Stimulated activated CD4-positive, alpha-beta T cell treated with anti-CD3 and anti-CD28 coated beads, Interleukin-1b, Interleukin-23, amount 100 ng/mL, for 24 hours (primary cell): ENCODE measurements at places on chromosomes 11 and 22.
A peak's percentile ranks its signal among the peaks of the same experiment; 100 is the strongest.

GRCh38 chr11:76634886-76635285, 35.7 kb downstream of the LRRC32 start:
- no peak for DNase-seq

GRCh38 chr11:119509969-119510401, 87.0 kb upstream of the THY1 start:
- DNase-seq: no peak

DNA sequence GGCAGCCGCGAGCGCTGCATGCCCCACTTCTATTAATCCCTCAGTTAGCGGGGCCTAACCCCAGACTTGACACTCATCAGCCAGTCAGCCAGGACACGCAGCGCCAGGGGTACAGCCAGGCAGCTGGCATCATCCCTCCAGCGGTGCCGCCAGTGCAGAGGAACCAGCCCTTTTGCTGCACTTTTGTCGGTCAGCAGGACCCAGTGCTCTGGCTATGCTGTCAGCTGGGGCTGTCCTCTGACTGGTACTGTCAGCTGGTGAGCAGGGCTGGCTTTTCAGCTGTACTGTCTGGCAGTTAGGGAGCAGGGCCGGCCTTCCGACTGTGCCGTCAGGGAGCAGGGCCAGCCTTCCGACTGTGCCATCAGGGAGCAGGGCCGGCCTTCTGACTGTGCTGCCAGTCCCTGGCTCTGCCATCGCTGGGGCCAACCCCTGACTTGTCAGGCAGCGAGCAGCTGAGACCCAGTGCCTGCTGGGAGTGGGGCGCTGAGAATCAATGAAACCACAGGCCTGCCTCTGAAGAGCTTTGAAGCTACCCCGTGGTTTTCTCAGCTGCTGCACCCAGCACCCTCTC, 115.4 kb downstream of the KIAA1671 start:
- peak; percentile 54 for DNase-seq

- no peak for DNase-seq
These were observed 28.9 kb upstream of the TMEM86A start for GRCh38 chr11:18669711-18670110.

DNA sequence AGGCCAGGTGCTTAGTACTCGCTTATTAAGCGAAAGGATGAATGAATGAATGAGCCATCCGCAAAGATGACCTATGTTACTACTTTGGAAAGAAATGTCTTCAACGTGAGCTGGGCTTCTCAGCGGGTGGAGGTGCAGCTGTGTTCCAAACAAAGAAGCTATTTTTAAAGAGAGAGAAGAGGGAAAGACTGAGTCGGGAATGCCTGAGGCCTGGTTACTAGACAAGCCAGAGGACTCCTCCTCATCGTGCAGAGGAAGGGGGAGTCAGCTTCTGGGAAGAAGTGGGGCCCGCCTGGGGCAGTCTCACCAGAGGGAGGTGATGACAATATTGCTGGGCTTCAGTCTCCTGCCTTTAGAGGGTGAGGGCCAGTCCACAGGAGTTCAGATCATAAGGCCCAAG, 30.4 kb upstream of the CD5 start:
- DNase-seq: no peak

DNA sequence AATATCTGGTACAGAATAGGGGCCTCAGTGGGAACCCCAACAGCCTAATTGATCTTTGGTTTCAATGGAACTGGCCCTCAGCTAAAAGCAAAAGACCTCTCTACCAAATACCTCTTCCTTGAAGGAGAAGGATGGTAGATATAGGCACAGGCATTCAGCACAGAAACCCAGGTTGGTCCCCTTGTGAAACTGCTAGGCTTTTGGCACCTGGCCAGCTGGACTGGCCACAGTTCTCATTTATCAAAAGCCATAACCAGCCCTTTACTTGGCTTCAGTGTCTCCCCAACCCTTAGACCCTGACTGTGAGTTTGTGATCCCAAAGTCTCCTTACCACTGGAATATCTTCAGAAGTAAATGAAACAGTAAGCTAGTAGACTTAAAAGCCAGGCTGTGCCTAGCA, 152.9 kb downstream of the TENM4 start:
- no peak for DNase-seq

- DNase-seq: peak; percentile 79
These were observed at the start of gene FRMD8 for GRCh38 chr11:65386307-65387140. Gene FRMD8 (plus strand): TSS chr11:65386637. CDS start chr11:65387037, 400 bp downstream.

DNA sequence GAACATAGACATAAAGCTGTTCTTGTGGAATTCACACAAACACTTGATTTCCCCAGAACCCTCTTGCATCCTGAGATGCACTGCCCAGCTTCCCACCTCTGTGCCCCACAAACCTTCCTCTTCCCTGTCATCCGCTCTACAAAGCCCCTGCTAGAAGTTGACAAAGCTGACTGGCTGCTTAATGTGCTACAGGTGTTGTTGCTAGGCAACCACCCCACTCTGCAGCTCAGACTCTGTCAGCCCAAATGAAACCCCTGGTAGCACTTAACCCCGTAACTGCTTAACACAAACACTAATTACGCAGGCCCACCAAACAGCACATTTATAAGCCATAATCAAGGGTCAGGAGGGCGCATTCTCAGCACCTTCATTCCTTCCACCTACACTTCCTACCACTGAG, 172.0 kb upstream of the CADM1 start:
- DNase-seq: no peak

GRCh38 chr11:87966694-87967093, 208.5 kb downstream of the RAB38 start:
- DNase-seq: no peak

DNA sequence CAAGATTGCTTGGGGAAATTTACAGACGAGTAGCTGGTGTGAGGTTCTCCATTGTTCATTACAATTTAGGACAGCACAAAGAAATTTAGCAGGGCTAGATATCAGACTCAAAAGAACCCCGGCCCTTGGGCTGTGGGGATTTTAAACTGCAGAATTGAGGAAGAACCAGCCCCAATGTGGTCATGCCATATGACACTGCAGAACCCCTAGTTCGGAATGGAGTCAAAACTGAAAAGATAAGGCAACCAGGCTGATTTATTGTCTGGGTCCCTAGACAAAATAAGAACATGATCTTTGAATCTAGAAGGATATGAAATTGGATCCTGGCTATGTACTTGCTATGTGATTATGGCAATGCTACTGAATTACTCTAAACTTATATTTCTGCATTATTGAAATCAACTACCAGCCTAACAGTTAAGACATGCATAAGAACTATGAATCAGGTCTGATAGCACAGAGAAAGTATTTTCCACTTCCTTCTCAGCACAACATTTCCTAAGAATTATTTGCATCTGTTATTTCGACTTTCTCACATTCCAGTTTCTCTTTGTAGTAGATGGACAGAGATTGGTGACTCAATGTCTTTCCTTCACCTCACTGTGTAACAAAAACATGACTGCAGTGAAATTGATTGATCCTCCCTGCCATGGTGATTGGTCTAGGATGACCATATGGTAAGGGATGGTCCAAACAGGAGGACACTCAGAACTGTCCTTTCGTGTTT, 13.2 kb downstream of the MMP3 start:
- no peak for DNase-seq

DNA sequence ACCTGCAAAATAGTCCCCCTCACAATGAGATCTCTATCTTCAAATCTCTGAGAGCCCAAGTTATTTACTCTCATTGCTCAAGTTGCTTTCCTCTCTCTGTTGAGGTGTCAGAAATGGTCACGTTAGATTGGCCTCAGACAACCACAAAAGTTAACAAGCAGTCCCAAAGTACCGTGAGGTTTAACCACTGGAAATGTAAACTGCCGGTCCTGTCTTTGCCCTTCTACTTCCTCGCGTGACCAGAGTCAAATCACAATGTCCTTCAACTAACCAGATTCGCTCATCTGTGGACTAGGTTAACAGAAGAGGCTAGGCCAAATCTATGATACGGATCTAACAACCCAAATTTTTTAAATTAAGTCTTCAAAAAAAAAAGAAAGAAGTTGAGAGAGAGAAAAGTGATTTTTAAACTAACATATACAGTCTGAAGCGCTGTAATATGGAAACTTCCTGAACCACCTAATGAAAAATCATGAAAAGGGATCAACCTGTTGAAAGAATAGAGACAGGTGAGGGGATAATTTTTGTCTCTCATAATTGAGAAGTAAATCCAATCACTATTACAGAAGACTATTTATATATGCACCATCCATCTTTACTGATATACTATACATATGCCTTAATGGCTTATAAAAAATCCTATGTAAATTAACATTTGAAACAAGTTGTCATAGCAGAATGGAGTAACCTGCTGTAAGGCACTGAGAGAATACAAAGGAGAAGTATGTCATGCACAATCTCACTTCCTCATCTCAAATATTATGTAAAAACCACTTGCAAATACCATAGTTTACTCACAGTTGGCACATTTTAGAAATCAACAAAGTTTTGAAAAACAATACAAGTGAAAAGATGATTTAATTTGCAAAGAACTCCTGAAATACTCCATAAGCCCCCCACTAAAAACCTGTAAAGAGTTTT, 3.3 kb upstream of the JAML start:
- no peak for DNase-seq

DNA sequence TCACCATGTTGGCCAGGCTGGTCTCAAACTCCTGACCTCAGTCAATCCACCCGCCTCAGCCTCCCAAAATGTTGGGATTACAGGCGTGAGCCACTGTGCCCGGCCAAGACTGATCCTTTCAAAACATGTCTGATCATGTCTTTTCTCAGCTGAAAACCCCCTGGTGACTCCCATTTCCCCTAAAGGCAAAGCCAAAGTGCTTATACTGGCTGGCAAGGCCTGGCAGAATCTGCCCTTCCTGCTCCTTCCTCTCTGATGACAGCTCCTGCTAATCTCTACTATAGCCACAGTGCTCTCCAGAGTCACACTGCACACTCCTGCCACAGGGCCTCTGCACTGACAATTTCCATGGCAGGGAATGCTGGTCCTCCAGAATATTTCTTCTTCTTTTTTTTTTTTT, 2.6 kb upstream of the MCHR1 start:
- DNase-seq: no peak

GRCh38 chr22:36452250-36452977, 29.0 kb downstream of the TXN2 start:
- DNase-seq: no peak

DNA sequence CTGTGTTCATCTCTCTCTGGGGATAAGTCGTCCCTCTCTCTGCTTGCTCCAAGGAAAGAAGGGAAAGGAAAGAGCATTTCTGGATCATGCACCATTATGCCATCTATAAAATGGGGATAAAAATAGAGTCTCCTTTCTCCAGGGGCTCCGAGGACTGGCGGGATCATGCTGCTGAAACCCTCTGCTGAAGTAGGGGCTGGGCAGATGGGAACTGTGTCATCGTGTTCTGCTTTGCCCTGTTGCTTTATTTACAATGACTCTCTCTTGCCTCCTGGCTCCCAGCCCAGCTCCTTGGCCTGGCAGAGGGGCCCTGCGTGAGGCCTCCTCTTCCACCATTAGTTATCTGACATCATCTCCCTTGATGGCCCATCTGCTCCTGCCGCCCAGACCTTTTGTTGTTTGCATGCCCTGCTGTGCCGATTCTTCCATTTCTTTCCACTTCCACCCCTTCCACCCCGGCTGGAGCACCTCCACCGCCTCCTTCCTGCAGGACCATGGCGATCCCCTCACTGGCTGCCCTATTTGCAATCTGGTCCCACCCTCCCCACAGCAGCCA, 200.9 kb downstream of the MYO18B start:
- no peak for DNase-seq

DNA sequence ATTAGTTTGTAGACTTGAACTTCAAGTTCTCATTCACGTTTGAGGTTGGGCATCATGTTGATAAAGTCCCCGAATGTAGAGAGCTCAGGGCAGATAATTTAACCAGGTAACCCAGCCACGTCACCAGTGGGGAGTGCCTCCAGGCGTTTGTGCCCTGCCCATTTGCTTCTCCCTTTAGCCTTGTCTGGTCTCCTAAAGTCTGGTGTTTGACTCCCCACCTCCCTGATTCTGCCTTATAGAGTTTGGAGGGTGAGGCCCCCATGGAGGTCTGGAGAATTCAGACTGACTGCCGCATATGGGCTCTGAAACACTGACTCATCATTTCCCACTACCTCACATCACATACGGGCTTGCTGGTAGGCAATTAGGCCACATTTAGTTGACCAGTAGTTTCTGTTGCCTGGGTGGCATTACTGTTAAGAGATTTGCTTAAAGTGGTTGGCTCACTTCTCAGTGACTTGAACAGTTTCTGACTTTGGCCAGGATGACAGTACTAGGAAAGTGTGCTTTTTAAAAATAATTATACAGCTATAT, 99.3 kb upstream of the GAL start:
- no peak for DNase-seq

- DNase-seq: no peak
These were observed 137.7 kb downstream of the FEZ1 start for GRCh38 chr11:125358254-125358840.

- DNase-seq: no peak
These were observed 34.9 kb upstream of the TRPC6 start for GRCh38 chr11:101618709-101619108.

DNA sequence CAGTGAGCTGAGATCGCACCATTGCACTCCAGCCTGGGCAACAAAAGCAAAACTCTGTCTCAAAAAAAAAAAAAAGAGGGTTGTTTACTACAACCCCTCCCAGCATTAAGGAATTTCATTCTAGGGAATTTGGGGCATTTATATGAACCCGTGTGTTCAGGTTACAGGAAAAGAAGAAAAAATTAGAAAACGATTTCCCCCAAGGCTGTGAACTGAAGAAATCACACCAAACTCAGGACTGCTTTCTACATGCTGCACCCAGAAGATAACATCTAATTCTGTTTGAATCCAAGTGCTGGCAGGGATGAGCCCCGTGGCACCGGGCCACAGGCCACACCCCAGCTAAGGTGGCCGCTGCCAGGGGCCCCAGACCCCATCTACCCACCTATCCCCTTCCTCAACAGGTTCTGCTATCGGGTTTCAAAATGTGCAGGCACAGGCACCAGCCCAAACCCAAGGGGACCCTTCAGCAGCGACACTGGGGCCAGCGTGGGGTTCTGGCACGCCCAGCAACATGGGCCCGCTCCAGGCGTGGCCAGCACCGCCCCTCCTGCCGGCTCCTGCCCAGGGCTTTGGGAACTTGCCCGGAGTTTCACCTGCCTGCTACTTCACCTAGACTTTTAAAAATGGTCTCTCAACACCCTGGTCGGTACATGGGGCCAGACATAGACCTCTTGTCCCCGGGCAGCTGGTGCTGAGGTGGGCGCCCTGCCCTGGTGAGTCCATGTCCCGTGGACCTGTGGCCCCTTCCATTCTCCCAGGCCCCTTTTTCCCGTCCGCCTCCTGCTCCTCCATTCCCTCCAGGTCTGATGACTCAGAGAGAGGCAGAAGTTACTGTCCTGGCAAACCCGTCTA, 11.8 kb downstream of the CELSR1 start:
- DNase-seq: no peak

- no peak for DNase-seq
These were observed 10.0 kb upstream of the PKNOX2 start for GRCh38 chr11:125154378-125155099.
